ENCODE measurements at places on chromosomes 5 and 9. TPM values are rescaled to one million over a fixed set of nuclear protein-coding genes. Genes with fewer than 3 reads are reported as not detected.

The SLC9A3 gene
- 0.51 TPM for total RNA-seq

The ADAMTSL2 gene
- total RNA-seq: under 0.01 TPM

The FAM221B gene
- not detected for total RNA-seq

The PCDH12 gene
- under 0.01 TPM for total RNA-seq

The TLR4 gene
- total RNA-seq: 2.6 TPM

The PCDHA8 gene
- total RNA-seq: 0.33 TPM

The NSD1 gene
- total RNA-seq: 52.8 TPM

The NPM1 gene
- 1,412 TPM for total RNA-seq

The SCGB3A1 gene
- total RNA-seq: not detected

The LURAP1L gene
- 87.6 TPM for total RNA-seq

The ARID3C gene
- total RNA-seq: under 0.01 TPM

The SPRY4 gene
- total RNA-seq: 4.5 TPM

The COMMD10 gene
- 35.8 TPM for total RNA-seq

All from fibroblast of lung (primary cell).